M059J (cell line): ENCODE measurements at places on chromosomes 3 and 15. TPM values are rescaled to one million over a fixed set of nuclear protein-coding genes. Genes with fewer than 3 reads are reported as not detected.
A peak's percentile ranks its signal among the peaks of the same experiment; 100 is the strongest.

GRCh38 chr15:68192804-68193486, 12.2 kb downstream of the CALML4 start:
- no peak for DNase-seq

- no peak for DNase-seq
These were observed 15.0 kb downstream of the KLF15 start for GRCh38 chr3:126342211-126342610.

GRCh38 chr3:126287171-126287535, 70.1 kb downstream of the KLF15 start:
- DNase-seq: no peak

DNA sequence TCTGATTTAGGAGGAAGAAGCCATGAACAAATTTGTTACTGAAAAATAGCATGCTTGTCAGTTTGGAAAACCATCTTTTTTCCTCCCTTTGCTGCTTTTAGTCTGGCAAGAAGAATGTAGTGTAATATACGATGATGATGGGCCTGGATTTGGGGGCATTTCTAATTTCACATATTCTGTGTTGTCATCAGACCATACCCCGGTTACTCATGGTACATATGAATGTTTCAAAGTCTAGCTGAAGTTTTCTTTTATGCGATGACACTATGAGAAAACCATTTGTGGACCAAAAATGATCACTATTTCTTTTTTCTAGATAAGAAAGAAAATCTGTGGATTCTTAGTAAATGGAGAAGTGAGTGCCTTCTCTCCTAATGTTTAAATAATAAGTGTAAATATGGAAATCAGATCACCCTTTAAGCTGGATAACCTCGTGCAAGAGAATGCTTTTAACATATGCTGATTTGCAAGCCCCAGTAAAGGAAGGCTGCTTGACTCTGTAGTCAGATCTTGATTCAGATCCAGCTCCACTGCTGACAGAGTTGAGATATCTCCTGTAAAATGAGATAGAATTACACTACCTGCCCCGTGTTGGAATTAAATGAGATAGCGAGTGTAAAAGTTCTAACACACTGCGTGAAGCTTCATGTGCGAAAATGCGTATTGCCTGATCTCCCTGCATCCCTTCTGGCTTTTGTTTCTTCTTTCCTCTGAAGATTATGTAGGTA, 3.0 kb downstream of the MEF2A start:
- no peak for DNase-seq

Gene ARL14
- total RNA-seq: 0.44 and 3.0 TPM in 2 replicates

DNA sequence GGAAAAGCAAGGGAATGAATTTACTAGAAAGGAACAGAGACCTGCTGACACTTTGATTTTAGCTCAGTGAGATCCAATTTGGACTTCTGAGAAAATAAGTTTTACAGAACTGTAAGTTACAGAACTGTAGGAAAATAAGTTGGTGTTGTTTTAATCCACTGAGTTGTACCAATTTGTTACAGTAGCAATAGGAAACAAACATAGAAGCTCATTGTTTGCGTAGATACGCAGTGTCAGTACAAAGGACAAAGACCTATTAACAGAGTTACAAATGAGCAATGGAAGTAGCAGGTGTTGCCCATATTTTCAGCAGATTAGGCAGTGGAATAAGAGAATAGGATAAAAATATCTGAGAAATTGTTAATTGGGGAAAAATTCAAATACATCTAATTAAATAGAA, 385.8 kb upstream of the CNTN6 start:
- DNase-seq: no peak

Gene CDHR4
- total RNA-seq: not detected in 2 replicates

DNA sequence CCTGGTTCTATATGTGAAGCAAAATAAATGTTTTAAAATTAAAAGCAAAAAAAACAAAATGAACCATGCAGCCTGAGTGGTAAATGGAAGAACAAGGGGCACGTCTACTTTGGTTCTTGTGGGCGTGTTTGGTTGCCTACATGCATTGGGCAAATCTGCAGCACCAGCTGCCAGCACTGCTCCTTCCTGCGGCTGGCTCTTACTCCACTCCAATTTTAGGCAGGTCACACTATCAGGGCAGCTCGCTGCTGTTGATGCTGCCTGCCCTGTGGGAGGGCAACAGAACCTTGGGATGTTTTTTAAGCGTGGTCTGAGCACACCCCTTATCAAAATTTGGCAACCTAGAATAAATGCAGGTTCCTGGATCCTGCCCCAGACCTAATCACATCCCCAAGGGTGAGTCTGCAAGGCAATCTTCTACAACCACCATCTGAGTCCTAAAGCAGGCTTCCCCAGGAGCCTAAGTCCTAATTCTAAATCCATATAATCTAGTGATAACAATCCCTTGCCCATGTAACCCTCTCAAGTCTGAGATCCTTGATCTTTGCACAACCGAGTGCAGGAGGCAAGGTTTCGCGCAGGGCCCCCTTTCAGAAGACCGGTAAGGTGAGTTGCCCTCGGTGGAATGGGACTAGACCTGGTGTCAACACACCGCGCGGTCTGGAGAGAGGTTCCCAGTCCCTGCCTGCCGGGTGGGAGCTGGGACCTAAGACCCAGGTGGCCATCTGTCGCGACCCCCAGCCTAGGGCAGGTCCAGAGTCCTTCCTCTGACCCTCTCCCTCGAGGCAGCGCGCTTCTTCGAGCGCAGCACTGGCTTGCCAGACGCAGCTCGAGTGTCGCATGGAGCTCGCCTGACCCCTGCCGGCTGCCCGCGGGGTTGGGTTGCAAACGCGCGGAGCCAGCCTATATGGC, 15.9 kb downstream of the IVD start:
- DNase-seq: peak; percentile 58

- no peak for DNase-seq
These were observed 8.6 kb downstream of the FBXL22 start for GRCh38 chr15:63605816-63606215.

GRCh38 chr15:29686079-29686425, 136.2 kb downstream of the TJP1 start:
- no peak for DNase-seq

Gene C3orf49
- not detected in 2 replicates for total RNA-seq

DNA sequence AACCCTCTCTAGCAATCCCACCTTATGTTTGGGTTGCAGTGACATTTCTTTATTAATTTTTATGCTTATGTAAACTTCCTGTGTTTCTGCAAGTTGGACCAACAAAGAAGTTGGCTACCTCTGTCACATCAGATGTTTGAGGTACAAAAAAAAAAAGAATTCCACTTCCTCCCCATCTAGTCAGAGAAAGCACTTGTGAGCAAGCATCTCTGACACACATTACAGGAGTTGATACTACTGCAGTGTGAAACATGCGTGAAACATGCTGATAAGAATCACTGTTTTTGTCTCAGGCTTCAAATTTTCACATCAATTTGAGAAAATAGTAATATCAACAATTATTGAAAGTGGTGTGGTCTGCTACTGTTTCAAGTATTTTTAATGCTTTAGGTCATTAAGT, 1.3 kb downstream of the SCAANT1 start:
- DNase-seq: peak; percentile 14

- peak; percentile 60 for DNase-seq
These were observed 9.5 kb downstream of the COPS2 start for GRCh38 chr15:49145651-49146609.

- peak; percentile 48 for DNase-seq
These were observed 76.2 kb downstream of the TRIM42 start for GRCh38 chr3:140753865-140754754.

DNA sequence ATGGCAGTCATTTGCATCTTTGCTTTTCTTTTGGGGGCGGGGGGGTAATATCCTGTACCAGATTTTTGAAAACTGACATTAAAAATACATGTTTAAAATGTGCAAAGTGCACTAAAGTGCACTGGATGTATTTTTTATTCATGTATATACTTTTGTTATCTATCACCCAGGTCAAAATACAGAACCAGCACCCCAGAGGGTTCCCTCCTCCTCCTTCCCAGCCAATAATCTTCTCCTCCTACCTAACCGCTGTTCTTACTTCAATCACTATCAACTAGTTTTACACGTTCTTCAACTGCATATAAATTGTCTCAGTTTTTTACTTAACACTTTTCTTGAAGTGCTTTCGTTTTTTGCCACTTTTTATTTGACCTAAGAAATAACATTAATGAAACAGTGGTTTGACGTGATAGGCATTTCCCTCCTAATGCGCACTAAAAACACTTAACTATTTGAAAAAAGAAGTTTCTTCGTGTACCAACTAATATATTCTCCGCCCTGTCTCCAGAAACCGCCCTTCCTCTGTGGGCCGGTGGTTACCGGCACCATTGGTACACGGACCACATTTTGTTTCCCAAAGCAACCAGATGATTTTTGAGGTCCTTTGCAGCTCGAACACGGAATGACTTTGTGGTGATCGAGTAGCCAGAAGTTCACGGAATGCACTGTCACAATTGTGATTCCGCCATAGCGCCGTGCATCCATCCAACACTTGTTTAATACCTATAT, 836 bp upstream of the AKAP13 start:
- peak; percentile 60 for DNase-seq

- DNase-seq: no peak
These were observed 2.6 kb downstream of the CHCHD6 start for GRCh38 chr3:126706631-126707030.
